ENCODE measurements at places on chromosomes 16 and 17.

- DNase-seq, result no peak
Observed at GRCh38 chr16:30603945-30604315, 6.3 kb downstream of the ZNF689 start.

DNA sequence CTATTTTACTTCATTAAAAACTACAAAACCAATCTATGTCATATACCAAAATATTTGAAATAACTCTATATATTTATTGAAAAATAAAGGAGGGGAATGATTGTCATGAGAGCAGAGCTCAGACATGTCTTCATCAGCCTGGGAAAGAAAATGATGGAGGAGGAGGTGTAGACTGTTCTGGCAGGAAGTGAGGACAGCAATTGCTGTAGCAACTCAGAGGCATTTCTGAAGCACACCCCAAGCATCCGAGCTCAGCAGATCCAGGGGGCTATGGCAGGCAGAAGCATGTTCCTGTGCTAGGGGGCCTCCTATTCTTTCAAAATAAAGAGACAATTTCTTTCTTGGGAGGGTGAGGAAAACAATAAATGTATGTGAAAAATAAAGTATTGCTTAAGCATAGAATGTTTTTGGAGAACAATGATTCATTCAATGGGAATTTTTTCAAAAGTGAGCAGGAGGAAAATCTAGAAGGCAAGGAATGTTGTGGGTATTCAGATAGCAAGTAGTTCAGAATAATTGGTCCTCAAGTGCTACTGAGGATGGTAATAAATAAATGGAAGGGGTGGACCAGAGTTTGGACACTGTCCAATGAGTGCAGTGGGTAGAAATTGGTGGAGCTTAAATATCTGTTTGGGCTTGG lies 383.4 kb downstream of the CDH11 start:
- no peak for DNase-seq

- DNase-seq, result no peak
Observed at GRCh38 chr16:49014277-49015224, 267.1 kb downstream of the CBLN1 start.

GRCh38 chr16:78629173-78629572 lies 529.7 kb downstream of the WWOX start:
- no peak for DNase-seq

GRCh38 chr17:55121268-55121667 lies 143.5 kb upstream of the HLF start:
- DNase-seq, result no peak

GRCh38 chr17:12680407-12680897 lies 14.8 kb downstream of the MYOCD start:
- DNase-seq, result no peak

Measured in activated T-cell treated with anti-CD3 and anti-CD28 coated beads, Interleukin-2, amount 50 U/mL, for 24 hours (primary cell).